ENCODE measurements at places on chromosomes 2 and 18.

DNA sequence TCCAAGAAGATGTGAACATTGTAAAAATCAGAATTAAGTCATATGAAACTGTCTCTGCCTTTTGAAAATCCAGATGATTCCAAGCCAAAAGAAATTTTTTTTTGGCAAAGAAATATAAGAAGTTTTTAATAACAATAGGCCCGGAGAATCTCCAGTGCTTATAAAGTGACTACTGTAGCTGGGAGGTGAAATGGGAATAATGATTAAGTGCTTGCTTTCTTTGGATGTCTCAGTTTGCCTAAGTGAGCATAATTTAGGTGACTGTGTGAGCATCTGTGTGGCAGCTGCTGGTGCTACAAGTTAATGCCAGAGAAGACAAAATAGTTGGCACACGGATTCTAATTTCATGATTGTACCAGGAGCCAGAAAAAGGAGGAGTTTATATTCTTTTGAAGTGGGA lies 185.0 kb downstream of the LTBP1 start:
- no peak for DNase-seq

DNA sequence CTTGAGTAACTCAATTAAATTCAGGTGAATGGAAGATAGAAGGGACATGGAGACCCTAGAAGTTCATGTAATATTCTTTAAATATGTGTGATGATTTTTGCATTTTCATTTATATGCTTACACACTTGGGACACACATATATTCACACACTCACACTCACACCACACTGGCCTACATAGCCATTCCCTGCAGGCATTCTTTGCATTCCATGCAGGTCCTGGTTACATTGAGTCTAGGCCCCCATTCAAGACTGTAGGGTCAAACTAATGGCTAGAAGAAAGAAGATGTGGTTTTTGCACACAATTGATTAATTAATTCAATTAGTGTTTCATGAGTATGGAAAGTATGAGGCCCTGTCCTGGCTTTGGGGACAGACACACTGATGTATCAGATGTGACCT lies 249.4 kb downstream of the HNMT start:
- DNase-seq, result no peak

GRCh38 chr2:216888081-216888480 lies 28.2 kb upstream of the TNP1 start:
- no peak for DNase-seq

DNA sequence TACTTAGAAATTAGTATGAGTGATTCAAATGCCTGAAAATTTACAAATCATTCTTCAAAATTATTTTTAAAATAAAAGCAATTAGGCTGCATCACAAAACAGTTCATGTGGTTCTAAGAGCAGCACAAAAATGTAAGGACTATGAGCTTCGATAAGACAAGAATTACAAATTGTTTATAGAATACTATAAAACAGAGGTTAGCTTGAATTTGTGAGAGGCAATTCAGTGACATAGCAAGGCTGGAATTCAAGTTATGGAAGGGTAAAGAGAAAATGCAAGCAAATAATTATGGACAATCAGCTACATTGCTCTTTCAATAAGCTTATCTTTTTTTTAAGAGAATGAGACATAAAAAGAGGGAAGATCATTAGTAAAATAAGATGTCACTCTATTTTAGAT lies 7.1 kb upstream of the XIRP2 start:
- no peak for DNase-seq

DNA sequence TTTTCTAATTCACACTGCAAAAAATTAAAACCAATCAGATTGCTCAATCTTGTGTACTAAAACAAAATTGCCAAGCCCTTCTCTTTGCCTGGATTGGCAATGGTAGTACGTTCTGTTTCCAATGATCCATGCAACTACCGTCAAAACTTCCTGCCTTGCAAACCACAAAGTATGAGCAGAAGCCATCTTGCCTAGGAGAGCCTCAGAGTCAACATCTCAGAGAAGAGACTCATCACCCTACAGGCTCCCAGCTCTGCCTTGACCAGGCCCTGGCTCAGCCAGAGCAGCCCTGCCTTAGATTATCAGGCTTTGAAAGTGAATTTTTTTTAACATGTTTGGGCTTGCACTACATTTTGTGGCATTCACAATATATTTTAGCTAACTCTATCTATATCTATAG lies 574.1 kb downstream of the SATB2 start:
- no peak for DNase-seq

DNA sequence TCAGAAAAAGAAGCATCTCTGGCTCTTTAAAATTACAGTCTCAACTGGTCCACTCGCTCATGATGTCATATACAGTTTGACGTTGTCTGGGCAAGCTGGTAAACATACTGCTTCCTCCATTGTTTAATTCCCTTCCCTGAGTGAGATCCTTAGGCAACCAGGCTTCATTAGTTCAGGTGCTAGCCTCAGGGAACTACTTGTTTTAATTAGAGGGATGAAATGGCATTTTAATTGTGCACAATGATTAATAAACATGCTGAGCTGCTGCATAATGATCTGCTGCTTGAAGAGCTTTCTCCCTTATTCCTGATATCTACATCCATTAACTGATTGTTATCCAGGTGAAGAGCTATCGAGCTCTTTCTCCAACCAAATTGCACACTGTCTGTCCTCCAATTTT lies 195.6 kb upstream of the ETAA1 start:
- no peak for DNase-seq

DNA sequence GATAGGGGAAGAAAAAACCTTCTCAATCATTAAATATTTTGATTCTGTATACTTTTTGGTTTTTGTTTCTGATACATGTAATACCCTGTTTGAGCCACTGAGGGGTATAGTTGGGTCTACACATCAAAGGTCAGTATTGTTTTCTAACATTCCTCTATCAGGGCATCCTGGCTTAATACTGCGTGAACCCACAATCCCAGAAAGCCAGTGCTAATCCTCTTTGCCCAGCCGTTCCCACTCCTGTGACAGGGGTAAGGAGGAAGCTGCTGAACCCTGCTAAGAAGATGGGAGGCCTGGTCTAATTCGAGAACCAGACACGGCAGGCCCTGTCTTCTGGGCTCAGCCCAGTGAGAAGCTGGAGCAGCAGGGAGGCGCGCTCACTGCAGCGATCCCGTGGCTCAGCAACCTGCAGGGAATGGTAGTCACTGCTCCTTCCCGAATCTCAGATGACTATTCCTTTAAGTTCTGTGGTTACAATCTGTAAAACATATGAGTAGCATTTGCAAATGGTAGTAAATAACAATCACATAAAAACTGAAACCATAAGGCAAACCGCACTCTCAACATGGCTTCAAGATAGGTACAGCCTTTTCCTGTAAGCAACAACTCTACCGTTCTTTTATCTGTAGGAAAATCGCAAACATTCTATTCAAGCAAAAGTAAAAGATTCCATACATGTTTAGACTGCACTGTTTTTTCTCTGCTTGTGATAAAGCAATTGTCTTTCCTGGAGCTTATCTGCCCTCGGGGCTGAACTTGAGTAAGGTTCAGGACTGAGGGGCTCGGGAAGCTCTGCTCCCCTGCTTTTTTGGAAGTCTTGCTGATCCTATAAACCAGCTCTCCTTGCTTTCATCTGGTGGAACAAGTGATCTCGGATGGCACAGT lies 87.0 kb downstream of the EPB41L3 start:
- peak; percentile 41 for DNase-seq

DNA sequence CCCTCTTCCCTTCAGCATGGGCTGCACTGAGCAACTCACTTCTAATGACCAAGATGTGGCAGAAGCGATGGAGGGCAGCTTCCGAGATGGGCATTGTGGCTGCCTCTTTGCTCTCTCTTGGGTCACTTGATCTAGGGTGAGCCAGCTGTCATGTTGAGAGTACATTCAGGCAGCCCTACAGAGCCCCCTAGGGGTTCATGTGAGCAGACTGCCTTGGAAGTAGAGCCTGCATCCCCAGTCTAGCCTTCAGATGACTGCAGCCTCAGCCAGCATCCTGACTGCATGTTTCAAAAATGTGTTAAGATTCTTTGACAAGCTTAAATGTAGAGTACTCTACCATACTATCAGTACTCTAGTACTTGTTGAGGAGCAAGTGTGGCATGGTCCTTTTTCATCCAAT lies 143.9 kb downstream of the NCK2 start:
- DNase-seq, result no peak

DNA sequence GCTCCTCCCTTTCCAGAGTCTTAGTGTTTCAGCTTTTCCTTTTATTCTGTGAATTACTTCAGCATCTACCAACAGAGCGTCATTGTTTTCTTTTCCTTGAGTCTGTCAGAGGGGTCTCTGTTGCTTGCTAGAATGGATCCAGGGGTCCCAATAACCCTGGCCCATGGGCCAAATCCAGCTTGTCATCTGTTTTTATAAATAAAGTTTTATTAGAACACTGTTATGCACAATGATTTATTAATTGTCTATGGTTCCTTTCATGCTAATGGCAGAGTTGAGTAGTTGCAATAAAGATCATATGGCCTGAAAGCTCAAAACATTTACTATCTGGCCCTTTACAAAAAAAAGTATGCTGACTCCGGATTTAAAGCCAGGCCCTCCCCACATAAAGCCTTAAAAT lies 58.8 kb downstream of the MRPL35 start:
- no peak for DNase-seq

GRCh38 chr2:36570416-36570815 lies 27.6 kb downstream of the FEZ2 start:
- DNase-seq, result no peak

DNA sequence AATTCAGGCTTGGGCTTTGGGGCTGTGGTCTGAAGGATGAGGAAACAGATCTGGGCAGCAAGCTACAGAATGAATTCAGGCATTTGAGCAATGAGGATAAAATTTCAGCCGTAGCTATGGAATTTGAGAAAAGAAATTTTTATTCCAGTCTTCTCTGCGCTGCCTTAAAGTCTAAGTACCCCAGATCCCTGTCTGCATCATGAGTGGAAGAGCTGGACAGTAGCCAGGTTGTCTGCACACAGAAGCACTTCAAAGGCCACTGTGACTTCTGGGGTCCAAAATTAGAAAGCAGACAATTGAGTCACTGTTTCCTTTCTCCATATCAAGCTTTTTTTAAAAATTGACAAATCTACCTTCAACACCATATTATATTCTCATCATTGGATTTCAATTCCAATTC lies 787.6 kb upstream of the GCFC2 start:
- no peak for DNase-seq

DNA sequence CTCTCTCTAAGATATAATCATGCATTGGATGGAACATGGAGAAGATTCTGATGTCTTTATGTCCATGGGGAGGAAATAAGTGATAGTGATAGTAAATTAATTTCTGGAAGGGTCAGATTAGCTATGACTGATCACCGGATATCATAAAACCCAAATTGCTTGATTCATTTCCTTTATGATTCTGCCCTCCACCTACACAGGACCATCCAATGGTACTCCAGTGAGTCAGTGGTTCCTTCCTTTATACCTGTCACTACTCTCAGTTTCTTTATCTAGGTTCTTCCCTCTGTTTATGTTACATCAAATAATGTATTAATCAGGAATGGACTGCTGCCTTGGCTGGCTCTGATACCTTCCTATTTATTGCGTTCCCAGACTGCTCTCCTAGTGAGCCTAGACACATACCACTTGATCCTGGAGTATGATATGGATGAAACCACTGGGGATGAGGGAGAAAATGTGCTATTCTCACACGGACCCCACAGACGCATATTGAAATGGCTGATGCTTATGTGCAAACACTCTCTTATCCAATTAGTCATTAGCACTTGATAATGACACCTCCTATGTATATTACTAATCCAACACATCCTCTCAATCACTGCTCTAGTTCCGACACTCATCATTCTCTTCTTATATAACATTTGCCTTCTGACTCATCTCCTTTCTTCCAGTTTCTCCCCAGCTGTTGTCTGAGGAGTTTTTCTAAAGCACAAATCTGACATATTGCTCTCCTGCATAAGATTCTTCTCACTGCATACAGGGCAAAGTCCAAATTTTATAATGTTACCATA lies 315.6 kb downstream of the INSIG2 start:
- no peak for DNase-seq
